ENCODE measurements at places on chromosomes 2 and 18.

- no peak for DNase-seq
Observed at GRCh38 chr2:43874776-43875451, 36.1 kb downstream of the ABCG8 start.

GRCh38 chr2:197793456-197793855, 8.3 kb upstream of the BOLL start:
- no peak for DNase-seq

DNA sequence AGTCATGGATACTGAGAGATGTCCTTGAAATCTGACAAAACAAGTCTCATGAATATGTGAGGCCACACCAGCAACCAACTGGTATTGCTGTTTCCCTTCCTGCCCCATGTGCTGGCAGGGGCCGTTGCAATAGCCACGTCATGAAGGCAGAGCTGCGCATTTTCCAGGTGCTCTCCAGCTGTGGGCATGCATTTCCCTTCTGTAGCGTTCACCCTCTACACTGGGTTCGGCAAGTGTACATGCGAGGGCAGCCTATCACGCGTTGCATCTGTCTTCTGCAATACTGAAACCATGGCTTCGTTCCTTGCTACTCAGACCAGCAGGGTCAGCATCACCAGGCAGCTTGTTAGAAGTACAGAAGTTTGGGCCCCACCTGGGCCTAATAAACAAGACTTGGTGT, 17.4 kb downstream of the ARL4C start:
- DNase-seq: no peak

DNA sequence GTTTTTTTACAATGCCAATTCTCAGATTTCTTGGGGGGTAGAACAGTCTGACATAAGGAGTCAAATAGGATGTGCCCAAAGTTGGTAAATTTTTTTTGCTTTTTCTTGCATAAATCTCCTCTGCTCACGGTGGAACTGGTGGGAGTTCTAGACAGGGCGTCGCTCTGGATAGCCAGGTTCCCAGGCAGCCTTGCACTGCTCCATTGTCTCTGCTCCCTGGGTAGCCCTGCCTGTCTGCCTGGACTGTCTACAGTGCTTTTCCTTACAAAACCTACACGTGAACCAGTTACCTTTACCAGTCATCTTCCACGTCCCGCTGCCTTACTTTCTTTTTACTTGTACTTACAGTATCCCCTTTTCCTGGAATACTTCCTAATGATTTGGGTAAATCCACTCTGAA, 117.1 kb downstream of the ZNF407 start:
- no peak for DNase-seq

- no peak for DNase-seq
Observed at GRCh38 chr2:240917009-240917683, 11.0 kb downstream of the CROCC2 start.

- DNase-seq: no peak
Observed at GRCh38 chr2:146944601-146945000, 900.2 kb upstream of the ACVR2A start.

- DNase-seq: no peak
Observed at GRCh38 chr18:54878159-54878622, 49.9 kb downstream of the RAB27B start.

DNA sequence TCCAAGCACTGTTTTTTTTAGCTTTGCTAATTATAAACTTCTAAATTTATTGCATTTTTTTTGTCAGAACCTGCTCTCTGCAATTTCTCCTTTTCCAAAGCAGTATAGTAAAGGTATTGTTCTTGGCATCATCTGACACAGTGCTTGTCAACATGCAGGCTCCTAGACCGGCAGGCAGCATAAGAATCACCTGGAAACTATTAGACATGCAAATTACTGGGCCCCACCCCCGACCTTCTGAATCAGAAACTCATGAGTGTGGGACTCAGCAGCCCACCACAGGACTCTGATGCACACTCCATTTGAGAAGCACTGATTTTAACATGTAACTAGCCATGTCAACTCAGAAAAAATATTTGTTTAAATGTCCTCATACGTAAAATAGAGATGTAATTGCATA, 551.1 kb upstream of the CELF4 start:
- no peak for DNase-seq

- DNase-seq: peak; percentile 96
Observed at GRCh38 chr2:222959358-222959757, 92.6 kb upstream of the KCNE4 start.

- DNase-seq: peak; percentile 17
Observed at GRCh38 chr2:190722061-190722759, 73.3 kb downstream of the NAB1 start.

GRCh38 chr2:131092458-131093005, 728 bp downstream of the FAM168B start:
- DNase-seq: no peak

DNA sequence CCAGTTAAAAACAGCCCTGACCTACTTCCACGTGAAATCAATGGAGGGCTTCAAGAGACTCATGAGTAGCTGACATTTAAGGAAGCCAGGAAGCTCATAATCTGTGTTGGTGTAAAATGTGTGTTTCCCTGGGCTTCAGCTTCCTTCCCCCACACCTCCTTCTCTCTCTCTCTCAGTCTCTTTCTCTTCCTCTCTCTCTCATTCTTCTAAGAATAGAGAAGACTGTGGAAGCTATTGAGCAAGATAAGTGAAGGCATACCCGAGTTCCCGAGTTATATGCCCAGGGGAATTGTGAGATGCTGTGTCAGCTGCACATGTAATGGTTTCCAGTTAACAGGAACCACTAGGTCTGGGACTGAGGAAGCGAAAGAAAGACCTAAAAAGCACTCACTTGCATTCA, 199.4 kb downstream of the NYAP2 start:
- DNase-seq: no peak

GRCh38 chr18:42164556-42164955, 209.5 kb downstream of the PIK3C3 start:
- no peak for DNase-seq

DNA sequence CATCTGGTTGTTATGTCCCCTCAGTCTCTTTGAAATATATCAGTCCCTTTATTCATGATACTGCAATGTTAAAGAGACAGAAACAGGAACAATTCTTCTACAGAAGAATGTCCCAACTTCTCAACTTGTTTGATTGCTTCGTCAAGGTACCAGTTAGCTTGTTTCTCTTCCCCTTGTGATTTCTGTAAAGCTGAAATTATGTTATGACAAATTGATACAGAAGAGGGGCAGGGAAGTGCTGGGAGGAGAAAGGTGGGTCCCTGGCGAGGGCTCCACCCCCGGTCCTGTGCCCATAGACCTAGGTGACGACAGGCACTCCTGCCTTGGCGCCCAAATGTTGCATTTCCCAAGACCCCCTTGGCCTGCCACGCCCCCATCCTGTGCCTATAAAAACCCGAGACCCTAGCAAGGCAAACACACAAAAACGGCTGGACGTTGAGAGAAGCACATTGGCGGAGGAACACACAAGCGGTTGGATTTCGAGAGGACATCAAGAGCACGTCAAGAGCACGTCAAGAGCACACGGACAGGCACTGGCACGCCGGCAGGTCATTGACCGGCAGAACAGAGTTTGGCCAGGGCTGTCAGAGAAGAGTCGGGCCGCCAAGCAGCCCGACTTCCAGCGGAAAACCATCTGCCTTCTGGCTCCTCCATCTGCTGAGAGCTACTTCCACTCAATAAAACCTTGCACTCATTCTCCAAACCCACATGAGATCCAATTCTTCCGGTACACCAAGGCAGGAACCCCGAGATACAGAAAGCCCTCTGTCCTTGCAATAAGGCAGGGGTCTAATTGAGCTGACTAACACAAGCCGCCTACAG, 11.5 kb upstream of the RTN4 start:
- no peak for DNase-seq

DNA sequence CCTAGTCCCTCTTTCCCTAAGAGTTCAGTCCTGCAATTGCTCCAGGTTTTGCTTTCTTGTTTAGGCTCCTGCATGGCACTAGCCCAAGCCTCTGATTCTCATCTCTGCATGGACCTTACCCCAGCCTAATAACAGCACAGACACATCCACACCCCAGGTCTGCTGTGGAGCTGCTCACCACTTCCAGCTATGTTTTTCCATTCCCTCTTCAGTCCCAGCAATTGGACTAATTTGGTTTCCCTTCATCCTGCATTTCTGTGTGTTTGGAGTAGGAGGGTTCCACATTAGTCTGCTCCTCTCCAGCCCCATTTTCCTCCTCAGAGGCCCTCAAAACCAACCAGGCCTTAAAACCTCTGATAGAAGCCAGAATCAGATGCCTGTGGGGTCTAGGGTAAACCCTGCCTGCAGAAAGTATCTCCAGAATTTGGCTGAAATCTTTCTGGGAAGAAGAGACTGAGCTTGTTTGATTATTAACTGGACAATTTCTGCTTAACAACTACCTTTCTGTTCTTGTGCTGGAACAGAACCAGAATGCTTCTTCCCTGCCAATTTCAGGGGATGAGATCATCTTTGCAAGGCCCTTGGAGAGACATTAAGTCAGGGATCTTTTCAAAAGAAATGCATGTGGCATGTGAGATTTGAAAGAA, 95.9 kb downstream of the GFPT1 start:
- peak; percentile 28 for DNase-seq

DNA sequence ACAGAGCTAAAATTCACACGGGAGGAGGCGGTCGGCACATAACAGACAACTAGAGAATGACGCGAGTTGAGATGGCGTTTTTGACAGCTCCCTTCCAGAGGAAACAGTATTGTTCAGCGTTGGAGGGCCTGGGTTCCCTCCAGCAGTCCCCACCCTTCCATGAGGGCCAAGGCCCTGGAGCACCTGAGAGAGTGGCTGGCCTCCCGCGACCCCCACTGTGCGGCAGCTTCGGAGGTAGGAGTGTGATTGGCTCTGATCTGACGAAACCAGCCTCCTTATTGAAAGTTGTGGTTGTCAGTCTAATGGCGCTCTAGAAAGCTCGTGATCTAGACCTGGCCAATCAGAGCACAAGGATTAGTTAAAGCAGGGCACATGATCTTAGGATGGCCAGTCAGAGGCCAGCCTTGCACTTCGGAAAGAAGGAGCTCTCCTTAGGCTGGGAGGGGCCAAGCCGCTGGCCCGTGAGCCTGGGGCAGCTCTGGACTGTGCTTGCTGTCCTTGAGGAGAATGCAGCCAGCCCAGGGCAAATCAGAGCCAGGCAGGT, 104.5 kb upstream of the CELF4 start:
- no peak for DNase-seq

- no peak for DNase-seq
Observed at GRCh38 chr2:153873052-153874048, 1.6 kb downstream of the GALNT13 start.

- no peak for DNase-seq
Observed at GRCh38 chr2:190043441-190043840, 19.1 kb downstream of the MSTN start.

- DNase-seq: no peak
Observed at GRCh38 chr2:121450301-121450700, 80.4 kb upstream of the RNU4ATAC start.

- no peak for DNase-seq
Observed at GRCh38 chr2:229226382-229226781, 44.7 kb downstream of the PID1 start.

DNA sequence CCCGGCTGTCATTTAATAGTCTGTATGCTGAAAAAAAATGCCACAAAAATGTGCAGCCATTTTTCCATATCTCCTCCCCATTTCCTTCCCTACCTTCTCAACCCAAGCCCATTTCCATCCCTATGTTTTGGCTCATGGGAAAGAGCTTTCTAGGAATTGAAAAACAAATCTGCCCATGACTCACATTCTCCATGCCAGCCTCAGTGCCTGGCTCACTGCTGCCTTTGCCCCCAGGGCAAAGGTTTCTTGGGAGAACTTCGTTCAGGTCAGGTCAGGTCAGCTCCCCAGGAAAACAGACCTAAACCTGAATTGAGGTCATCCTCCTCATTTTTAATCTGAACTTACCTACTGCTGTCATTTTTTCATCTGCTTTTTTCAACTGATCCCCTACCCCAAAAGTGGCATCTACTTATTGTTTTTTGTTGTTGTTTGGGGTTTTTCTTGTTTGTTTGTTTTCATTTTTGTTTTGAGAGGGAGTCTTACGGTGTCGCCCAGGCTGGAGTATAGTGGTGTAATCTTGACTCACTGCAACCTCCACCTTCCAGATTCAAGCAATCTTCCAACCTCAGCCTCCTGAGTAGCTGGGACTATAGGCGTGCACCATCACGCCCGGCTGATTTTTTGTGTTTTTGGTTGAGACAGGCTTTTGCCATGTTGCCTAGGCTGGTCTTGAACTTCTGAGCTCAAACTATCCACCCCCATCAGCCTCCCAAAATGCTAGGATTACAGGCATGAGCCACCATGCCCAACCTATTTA, 66.7 kb downstream of the FECH start:
- DNase-seq: no peak

DNA sequence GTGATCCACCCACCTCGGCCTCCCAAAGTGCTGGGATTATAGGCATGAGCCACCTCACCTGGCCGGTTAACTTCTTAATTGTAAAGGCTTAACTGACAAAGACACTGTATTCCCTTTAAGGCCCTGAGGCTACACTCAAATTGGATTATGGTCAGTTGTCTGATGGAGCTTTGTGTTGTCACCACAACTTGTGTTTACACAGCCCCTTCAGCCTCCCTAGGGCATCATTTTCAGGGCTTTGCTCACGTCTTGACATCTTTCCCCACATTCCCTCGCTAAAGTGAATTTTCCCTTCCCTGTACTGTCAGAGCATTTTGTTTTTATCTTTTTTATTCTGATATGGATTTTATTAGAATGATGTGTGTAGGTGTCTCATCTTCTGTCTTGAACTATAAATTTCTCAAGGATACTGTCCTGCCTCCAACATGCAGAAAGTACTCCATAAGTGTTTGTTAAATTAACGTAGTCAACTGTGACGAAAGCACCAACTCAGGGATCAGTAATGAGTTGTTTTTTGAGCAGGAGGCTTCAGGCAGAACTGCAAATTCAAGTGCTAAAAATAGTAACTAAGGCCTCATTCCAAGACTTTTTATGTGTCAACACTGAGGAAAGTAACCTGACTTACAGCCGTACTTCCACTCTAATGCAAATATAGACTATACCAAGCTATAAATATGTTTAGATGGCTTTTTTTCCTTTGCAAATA, 77.1 kb upstream of the NARS1 start:
- peak; percentile 42 for DNase-seq
